ENCODE measurements at places on chromosomes 6 and 20. TPM values are rescaled to one million over a fixed set of nuclear protein-coding genes. Genes with fewer than 3 reads are reported as not detected.

The LPA gene
- total RNA-seq: 1.3 TPM

The MAP3K4 gene
- total RNA-seq: 26.5 TPM

DNA sequence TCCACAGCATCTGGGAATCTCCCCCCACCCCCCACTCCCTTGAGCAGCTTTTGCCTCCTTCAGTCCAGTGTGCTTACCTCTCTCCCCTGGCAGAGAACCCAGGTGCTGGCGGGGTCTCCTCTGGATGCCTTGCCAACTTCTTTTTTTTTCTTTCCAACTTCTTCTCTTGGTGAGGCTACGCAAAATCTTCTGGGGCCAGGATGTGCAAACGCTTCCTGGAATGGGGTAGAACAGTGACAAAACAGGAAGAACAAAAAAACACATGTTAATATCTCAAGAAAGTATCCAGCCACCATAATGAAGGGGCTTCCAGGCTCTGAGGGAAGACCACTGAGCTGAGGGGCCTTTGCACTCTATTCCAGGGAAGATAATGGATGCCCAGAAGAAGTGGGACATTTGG lies 53.9 kb upstream of the DDR1 start:
- DNase-seq: peak; percentile 3

DNA sequence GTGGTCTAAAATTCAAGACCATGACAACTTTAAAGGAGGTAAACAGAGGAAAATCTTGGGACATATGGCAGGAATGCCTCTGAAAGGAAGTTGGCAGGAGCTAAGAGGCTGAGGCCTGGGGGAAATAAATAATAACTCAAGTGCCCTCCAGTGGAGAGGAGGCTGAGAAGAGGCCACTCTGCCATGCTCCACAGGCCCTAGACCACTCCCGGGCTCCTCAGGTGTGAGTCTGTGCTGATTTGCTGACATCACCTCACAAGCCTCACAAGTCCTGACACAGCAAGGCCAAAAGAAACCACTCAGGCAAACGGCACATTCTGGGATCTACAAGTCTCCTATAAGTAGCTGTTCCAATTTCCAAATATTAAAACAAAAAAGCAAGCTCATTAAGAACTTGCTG lies 91.0 kb upstream of the RIPOR2 start:
- no peak for DNase-seq

GRCh38 chr20:37219751-37220668 lies 40.7 kb upstream of the MROH8 start:
- no peak for DNase-seq

GRCh38 chr20:22070610-22071058 lies 365.2 kb downstream of the PAX1 start:
- no peak for DNase-seq

GRCh38 chr6:134809130-134809529 lies 140.8 kb downstream of the ALDH8A1 start:
- no peak for DNase-seq

Data from pancreas (tissue), 10 donors.